ENCODE measurements at places on chromosomes 11 and 22.

- no peak for DNase-seq
These were observed 6.8 kb upstream of the CHRM1 start for GRCh38 chr11:62928011-62928410.

GRCh38 chr11:86941077-86941870 is 13.9 kb downstream of the FZD4 start:
- no peak for DNase-seq

GRCh38 chr22:48053486-48053885 is 1291.0 kb downstream of the TBC1D22A start:
- DNase-seq: no peak

DNA sequence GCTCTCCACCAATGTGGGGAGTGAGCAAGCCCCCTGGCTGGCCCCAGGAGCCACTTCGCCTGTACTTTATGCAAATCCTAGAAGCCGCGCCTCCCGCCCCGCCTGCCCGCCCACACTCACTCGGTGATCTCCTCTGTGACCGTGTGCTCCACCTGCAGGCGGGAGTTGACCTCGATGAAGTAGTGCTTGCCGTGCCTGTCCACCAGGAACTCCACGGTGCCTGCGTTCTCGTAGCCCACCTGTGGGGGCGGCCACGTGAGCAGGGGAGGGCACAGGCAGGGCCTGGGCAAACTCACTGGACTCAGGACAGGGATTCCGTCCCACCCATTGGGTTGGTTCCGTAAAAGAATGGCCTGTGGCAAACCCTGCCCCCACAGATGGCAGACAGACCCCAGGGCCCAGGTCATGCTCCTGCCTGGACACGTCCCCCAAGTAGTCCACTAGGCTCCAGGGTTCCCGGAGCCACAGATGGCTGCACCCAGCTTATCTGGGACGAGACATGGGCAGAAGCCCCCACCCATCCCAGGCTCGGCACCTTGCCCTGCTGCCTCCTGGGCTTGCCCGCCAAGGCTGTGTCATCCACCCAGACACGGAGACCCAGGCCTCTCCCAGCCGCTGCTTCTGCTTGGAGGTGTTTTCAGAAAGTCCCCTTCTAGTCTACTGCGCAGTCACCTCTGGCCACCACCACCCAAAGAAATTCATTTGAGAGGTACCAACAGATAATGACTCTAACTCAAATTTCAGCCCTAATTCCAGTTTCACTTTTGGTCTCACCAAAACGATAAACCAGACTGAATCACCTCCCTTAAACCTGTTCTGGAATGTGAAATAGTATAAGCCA is 12.1 kb downstream of the LRFN4 start:
- DNase-seq: peak; percentile 49

GRCh38 chr11:63489879-63490278 is 1.1 kb downstream of the PLAAT5 start:
- no peak for DNase-seq

DNA sequence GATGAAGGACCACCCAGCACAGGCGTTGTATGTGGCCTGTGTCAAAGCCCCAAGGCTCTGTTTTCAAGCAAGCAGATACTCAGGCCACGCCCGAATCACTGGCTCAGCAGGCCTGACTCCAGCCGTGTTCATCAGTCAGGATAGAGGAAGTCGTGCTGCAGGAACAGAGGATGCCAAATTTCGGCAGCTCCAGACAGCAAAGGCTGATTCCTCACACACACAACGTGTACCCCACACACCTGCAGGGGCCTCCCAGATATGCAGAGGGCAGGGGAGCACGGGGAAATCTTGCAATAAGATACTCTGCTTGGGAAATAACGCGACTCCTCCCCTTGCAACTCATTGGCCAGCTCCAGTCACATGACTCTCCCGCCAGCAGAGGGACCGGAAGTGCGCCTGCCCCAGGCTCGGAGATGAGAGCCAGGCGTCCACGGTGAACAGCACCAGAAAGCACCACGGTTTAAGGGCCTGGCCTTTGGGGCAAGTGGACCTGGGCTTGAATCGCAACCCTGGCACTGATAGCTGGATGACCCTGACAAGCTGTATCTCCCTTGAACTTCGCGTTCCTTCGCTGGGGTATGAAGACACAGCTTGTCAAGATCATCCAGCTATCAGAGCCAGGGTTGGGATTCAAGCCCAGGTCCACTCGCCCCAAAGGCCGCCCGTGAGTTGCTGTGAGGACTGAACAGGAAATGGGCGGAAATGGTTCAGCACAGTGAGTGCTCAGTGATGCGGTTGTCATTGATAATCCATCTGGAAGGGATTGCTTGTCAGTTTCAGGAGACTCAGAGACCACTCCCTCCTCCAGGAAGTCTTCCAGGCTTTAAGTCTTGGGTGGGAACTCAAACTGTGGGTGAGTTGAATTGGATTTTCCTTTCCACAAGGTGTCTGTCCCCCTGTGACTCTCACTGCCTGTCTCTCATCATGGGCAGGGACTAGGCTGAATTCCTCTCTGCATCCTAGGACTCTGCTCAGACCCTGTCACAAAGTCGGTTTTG is 88.5 kb downstream of the MYEOV start:
- DNase-seq: no peak

DNA sequence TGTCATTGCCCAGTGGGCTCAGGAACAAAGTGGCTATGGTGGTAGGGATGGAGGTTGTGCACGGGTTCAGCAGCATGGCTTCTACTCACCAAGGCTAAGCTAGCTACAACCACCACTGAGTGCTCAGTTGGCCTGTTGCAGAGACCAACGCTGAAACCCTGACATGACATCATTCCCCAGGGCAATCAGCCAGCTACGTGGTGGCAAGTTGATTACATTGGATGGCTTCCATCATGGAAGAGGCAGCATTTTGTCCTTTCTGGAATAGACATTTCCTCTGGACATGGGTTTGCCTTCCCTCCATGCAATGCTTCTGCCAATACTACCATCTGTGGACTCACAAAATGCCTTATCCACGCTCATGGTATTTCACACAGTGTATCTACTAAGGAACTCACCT is 634.3 kb downstream of the OPCML start:
- DNase-seq: no peak

DNA sequence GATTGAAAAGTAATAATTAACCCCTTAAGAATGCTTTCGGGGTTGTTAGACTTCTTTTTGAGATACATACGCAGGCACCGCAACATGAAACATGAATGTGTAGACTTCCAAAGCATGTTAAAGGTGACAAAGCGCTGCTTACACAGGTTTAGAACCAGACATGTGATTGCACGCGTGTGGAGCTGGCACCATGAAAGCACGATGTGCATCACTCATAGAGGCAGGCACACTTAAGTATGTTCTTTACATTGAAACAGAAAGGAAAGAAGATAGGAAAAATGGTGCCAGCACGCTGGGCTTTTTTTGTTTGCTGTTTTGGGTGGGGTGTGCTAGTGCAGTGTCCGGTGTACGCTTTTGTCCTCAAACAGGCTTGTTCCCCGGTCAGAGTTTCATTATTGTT is 83.6 kb upstream of the PPARA start:
- no peak for DNase-seq

DNA sequence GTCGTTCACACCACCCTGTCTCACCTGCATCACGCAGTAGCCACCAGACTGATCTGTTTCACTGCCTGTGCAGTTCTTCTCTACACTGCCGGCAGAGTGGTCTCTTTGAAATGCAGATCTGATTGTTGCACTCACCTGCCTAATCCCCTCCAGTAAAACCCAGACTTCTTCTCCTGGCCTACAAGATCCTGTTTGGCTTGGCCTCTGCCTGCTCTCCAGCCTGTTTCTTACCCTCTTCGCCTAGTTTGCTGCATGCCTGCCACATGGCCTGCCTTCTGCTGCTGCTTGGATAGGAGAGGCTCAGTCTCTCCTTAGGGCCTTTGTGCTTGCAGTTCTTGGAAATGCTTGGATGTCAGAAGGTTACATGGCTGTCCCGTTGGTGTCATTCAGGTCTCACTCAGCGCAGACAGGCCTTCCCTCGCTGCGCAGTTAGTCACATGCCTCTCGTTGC is 42.0 kb downstream of the PACS1 start:
- no peak for DNase-seq

- no peak for DNase-seq
These were observed 7.3 kb downstream of the STARD10 start for GRCh38 chr11:72786305-72787215.

- no peak for DNase-seq
These were observed 29.2 kb upstream of the SCN3B start for GRCh38 chr11:123683428-123684170.

DNA sequence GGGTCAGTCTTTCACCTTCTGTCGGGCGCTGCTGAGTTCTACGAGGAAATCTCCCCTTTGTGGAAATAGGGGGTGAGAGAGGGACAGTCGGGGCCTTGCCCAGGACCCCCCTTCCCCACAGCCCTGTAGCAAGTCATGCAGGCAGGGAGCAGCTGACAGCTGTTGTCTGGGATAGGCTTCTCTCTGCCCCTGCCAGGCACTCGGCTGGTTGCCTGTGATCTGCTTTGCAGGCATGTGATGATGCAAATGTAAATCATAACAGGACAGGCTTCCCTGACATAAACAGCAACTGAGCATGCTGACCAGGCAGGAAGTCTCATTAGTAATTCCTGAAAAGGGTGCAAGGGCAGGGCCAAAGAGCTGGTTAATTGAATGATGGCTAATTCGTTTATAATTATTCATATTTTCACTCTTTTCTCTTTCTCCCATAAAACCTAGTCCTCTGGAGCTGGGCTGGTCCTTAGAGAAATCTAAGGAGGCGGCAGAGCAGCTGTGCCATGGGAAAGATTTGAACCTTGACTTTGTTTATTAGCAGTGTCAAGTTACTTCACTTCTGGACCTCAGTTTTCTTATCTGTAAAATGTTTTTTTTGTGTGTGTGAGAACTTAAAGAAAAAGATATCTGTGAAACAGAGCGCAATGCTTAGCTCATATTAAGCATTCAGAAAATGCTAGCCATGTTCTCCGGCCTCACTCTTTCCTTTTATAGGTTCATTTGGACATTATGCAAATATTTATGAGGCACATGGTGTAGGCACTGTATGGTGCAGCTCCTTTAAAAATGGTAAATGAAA is 129.7 kb downstream of the LDLRAD3 start:
- no peak for DNase-seq

GRCh38 chr11:70343636-70344035 is 54.7 kb upstream of the CTTN start:
- DNase-seq: no peak

- no peak for DNase-seq
These were observed 409.4 kb upstream of the B3GAT1 start for GRCh38 chr11:134821422-134821821.

GRCh38 chr11:101096036-101096704 is 33.4 kb downstream of the PGR start:
- no peak for DNase-seq

- no peak for DNase-seq
These were observed 10.5 kb downstream of the ART5 start for GRCh38 chr11:3631331-3631730.

- DNase-seq: no peak
These were observed 10.6 kb downstream of the BCO2 start for GRCh38 chr11:112185883-112186282.

- DNase-seq: no peak
These were observed 30.4 kb downstream of the FADD start for GRCh38 chr11:70233511-70233934.

DNA sequence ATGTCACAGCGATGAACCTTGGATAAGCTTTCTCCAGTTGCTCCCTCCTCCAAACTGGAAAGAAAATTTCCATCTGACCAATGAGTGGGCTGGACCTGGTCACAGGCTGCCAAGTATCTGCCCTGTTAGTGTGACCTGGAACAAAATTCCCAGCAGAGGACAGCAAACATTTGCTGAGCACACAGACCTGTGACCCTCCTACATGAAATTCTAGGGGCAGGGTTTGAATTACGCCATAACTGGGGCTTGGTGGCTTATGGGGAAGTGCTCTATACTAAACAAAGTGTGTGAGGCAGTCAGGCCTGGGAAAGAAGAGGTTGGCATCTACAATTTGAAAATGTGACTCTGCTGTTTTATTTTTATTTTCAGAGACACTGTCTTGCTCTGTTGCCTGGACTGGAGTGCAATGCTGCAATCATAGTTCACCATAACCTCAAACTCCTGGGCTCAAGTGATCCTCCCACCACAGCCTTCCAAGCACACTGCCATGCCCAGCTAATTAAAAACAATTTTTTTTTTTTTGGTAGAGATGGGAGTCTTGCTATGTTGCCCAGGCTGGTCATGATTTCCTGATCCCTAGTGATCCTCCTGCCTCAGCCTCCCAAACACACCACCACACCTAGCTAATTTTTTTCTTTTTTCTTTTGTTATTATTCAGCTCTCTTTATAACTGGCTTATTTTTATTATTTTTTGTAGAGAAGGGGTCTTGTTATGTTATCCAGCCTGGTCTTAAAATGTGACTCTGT is 13.6 kb upstream of the XBP1 start:
- DNase-seq: no peak

- no peak for DNase-seq
These were observed 6.2 kb downstream of the ROBO4 start for GRCh38 chr11:124891373-124891861.

GRCh38 chr22:27591060-27591459 is 210.5 kb downstream of the MN1 start:
- no peak for DNase-seq

- DNase-seq: no peak
These were observed 18.3 kb downstream of the DNAL4 start for GRCh38 chr22:38775656-38776055.

DNA sequence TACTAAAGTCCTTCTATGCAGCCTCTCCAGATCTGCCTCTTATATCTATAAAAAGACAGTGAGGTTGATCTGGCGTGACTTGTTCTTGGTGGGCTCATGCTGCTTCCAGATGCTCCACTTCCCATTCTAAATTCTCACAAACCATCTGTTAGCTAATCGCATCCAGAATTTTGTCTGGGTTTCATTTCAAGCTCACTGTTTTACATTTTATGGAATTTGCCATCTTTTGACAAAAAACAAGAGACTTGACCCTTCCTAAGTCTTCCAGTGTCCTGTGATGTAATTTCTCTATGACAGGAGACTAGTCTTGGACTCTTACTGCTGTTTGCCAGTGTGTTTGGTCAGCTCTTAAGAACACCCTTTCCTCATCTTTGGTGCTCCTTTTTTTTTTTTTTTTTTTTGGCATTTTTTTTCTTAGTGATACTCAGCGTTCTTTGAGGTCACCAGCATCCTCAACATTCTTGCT is 23.0 kb downstream of the CRKL start:
- DNase-seq: no peak
